ENCODE measurements at places on chromosomes 11 and 22. TPM values are rescaled to one million over a fixed set of nuclear protein-coding genes. Genes with fewer than 3 reads are reported as not detected.

GRCh38 chr11:75809991-75810390 lies 5.0 kb upstream of the UVRAG start:
- H3K27me3 ChIP-seq, result no peaks in the 10 kb centered on the region
- H3K4me3 ChIP-seq, result no peak overlapping the region
- H3K4me1 ChIP-seq, result peaks cover 6% of the 10 kb centered on the region

DNA sequence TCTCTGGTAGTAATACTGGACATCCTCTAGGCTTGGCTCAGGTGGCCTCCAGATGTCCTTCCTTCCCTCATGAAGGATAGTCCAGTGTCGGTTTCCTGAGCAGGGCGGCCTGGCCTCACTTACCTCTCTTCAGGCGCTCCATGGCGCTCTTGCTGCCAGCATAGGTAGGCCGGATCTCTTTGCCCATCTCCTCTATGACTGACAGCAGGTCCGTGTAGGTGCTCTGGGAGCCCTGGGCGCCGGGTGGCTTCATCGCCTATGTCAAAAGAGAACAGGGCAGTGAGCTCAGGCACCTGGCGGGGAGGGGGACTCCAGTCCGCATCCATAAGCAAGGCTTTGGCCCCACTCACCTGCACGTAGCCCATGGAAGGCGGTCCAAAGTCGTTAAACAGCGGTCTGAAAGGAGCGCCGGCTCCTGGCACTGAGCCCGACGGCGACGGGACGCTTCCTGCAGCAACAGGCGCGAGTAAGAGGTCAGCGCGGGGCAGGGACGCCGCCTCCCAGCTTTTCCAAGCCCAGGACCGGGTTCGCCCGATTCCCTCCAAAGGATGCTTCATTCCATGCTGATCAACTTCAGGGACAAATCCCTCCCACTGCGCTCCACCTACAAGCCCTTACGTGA lies 609 bp downstream of the CDK2AP2 start:
- H3K36me3 ChIP-seq, result no peaks in the 10 kb centered on the region
- peaks cover 13% of the 10 kb centered on the region for H3K27me3 ChIP-seq
- peak overlapping the region; percentile 84 for H3K4me3 ChIP-seq
- peaks cover 35% of the 10 kb centered on the region for H3K4me1 ChIP-seq

- no peak for DNase-seq
- no peaks in the 10 kb centered on the region for H3K36me3 ChIP-seq
- no peak overlapping the region for H3K27ac ChIP-seq
- H3K4me1 ChIP-seq, result no peaks in the 10 kb centered on the region
- no peak overlapping the region for H3K4me3 ChIP-seq
Observed at GRCh38 chr11:89667001-89667400, 43.1 kb upstream of the TRIM77 start.

DNA sequence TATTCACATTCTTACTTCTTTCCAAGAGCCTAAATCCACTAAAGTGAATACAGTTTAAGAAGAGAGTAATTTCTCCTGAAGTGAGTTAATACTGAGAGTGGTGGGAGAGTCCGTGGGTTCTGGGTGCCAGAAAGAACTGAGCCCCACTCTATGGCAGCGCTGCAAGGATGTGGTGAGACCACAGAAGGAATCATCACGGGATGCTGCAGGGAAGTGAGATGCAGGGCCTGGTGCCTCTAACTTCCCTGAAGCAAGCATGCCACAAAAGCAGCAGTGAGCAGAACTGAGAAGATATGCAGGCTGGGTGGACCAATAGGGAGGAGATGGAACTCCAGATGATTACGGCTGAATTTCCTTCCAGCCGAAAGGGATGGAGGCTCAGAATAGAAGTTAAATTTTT lies 5.0 kb upstream of the MMP12 start:
- no peak for DNase-seq
- no peak overlapping the region for H3K27ac ChIP-seq
- no peak overlapping the region for H3K4me3 ChIP-seq
- no peaks in the 10 kb centered on the region for H3K36me3 ChIP-seq
- no peaks in the 10 kb centered on the region for H3K4me1 ChIP-seq

The KCNE3 gene
- total RNA-seq, result 2.8 TPM

The DUSP8 gene
- 2.6 TPM for total RNA-seq

GRCh38 chr11:84923489-84923888 lies 703.7 kb downstream of the DLG2 start:
- no peaks in the 10 kb centered on the region for H3K27me3 ChIP-seq
- H3K4me1 ChIP-seq, result peaks cover 13% of the 10 kb centered on the region
- H3K4me3 ChIP-seq, result no peak overlapping the region
- no peak overlapping the region for H3K27ac ChIP-seq

- no peaks in the 10 kb centered on the region for H3K27me3 ChIP-seq
- H3K4me1 ChIP-seq, result peaks cover 9% of the 10 kb centered on the region
- H3K36me3 ChIP-seq, result no peaks in the 10 kb centered on the region
Observed at GRCh38 chr11:66856496-66857233, at the start of gene LRFN4. LRFN4 (plus strand) TSS chr11:66857064; CDS start chr11:66857745, 681 bp downstream.

DNA sequence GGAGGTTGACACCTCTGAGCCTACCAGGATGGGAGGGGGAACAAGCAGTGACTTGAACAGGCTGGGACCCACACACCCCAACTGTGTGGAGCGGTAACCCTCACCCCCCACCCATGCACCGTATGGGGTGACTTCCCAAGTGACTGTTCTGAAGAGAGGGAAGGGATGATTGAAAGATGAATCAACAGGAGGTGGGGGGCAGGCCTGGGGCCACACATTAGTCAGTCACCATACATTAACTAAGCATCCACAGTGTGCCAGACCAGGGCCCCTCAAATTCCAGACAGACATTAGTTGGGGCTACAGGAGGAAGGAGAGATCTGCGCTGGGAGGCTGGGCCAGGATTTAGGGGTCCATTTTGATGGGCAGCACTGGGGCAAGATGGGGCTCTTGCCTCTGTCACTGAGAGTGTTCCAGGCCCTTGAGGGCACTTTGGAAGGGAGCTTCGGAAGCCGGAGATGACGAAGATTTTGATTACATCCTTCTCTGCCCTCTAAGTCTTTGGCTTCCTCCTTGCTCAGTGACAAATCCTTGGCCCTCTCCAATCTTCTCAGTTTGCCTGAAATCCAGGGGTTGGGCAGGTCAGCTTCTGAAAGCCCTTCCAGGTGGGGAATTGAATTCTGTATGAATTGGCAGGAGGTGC lies 966 bp downstream of the SMTN start:
- H3K4me1 ChIP-seq, result peaks cover 47% of the 10 kb centered on the region
- no peaks in the 10 kb centered on the region for H3K27me3 ChIP-seq
- peak overlapping the region; percentile 85 for H3K27ac ChIP-seq
- DNase-seq, result no peak
- no peaks in the 10 kb centered on the region for H3K36me3 ChIP-seq

GRCh38 chr22:25908212-25908611 lies 166.2 kb downstream of the MYO18B start:
- no peaks in the 10 kb centered on the region for H3K4me1 ChIP-seq
- no peaks in the 10 kb centered on the region for H3K36me3 ChIP-seq
- DNase-seq, result no peak
- H3K4me3 ChIP-seq, result no peak overlapping the region

DNA sequence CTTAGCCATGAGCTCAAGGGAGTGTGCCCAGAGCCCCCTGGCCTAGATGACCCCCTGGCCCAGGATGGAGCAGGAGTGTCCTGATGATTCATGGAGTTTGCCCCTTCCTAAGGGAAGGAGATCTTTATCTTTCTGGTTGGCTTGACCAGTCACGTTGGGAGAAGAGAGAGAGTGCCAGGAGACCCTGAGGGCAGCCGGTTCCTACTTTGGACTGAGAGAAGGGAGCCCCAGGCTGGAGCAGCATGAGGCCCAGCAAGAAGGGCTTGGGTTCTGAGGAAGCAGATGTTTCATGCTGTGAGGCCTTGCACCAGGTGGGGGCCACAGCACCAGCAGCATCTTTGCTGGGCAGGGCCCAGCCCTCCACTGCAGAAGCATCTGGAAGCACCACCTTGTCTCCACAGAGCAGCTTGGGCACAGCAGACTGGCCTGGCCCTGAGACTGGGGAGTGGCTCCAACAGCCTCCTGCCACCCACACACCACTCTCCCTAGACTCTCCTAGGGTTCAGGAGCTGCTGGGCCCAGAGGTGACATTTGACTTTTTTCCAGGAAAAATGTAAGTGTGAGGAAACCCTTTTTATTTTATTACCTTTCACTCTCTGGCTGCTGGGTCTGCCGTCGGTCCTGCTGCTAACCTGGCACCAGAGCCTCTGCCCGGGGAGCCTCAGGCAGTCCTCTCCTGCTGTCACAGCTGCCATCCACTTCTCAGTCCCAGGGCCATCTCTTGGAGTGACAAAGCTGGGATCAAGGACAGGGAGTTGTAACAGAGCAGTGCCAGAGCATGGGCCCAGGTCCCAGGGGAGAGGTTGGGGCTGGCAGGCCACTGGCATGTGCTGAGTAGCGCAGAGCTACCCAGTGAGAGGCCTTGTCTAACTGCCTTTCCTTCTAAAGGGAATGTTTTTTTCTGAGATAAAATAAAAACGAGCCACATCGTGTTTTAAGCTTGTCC lies 14.3 kb downstream of the ADORA2A start:
- H3K27ac ChIP-seq, result no peak overlapping the region
- H3K27me3 ChIP-seq, result no peaks in the 10 kb centered on the region
- peaks cover 10% of the 10 kb centered on the region for H3K4me1 ChIP-seq
- H3K36me3 ChIP-seq, result no peaks in the 10 kb centered on the region
- H3K4me3 ChIP-seq, result no peak overlapping the region

The UBQLN3 gene
- not detected for total RNA-seq

DNA sequence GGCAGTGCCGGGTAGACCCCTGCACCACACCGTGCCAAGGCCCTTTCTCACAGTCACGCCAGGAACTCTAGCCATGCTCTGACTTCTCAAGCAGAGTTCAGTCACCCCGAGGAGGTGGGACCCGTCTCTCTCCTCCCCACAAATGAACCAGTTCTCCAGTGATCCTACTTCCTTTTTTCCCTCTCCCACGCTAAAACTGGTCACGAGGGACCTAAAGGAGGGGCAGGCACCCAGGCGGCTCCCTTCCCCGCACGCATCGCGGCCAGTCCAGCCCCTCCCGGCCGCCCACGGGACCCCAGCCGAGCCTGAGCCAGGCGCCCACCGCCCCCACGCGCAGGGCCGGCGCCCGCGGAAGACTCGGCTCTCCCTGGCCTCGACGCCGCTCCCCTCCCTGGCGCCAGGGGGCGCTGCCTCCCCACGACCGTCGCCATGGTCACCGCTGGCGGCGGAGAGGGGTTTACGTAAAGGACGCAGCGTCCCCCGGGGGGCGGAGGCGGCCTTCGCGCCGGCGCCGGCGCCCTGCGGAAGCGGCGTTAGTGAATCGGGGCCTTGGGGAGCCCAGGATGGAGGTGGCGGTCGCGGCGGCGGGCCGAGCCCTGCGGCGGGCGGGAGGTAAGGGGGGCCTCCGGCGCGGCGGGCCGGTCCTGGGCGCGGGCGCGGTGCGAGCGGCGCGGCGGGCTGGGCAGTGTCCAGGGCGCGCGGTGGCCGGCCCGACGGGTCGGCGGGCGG lies at the start of gene DAGLA:
DAGLA (plus strand) TSS at position 499 of the 729 bp plus-strand sequence. CDS start 39,765 bp downstream, outside the sequence.
- no peaks in the 10 kb centered on the region for H3K27me3 ChIP-seq
- peak; percentile 48 for DNase-seq
- peak within 1 kb of the TSS; percentile 51 for H3K4me3 ChIP-seq
- peaks cover 32% of the 10 kb centered on the region for H3K4me1 ChIP-seq
- no peaks in the 10 kb centered on the region for H3K36me3 ChIP-seq

GRCh38 chr11:23425381-23425780 lies 565.1 kb upstream of the CCDC179 start:
- no peak overlapping the region for H3K27ac ChIP-seq
- no peak for DNase-seq
- no peaks in the 10 kb centered on the region for H3K27me3 ChIP-seq
- no peaks in the 10 kb centered on the region for H3K36me3 ChIP-seq
- no peaks in the 10 kb centered on the region for H3K4me1 ChIP-seq
- H3K4me3 ChIP-seq, result no peak overlapping the region

Data from gastrocnemius medialis (tissue), 4 donors.